Activated CD4-positive, alpha-beta T cell treated with anti-CD3 and anti-CD28 coated beads for 24 hours (primary cell): ENCODE measurements at places on chromosomes 1 and 21.

DNA sequence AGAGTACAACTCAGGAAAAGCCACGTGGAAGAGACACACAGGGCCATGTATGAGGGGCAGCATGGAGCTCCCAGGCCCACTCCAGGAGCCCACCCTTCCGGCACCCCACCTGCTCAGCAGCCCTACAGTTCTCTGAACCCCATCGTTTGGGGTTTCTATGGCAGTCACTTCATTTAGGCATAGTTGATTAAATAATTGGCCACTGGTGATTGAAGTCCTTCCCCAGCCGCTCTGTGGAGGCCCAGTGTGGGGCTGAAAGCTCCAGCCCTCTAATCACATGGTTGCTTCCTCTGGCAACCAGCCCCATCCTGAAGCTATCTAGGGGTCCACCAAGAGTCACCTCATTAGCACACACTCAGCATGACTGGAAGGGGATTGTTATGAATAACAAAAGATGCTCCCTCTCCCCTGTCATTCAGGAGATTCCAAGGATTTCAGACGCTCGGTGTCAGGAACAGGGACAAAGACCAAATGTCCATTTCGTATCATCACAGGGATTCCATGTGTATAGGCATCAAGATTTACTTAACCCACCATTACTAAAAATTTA lies 12.2 kb upstream of the S100A7A start:
- no peak for DNase-seq

DNA sequence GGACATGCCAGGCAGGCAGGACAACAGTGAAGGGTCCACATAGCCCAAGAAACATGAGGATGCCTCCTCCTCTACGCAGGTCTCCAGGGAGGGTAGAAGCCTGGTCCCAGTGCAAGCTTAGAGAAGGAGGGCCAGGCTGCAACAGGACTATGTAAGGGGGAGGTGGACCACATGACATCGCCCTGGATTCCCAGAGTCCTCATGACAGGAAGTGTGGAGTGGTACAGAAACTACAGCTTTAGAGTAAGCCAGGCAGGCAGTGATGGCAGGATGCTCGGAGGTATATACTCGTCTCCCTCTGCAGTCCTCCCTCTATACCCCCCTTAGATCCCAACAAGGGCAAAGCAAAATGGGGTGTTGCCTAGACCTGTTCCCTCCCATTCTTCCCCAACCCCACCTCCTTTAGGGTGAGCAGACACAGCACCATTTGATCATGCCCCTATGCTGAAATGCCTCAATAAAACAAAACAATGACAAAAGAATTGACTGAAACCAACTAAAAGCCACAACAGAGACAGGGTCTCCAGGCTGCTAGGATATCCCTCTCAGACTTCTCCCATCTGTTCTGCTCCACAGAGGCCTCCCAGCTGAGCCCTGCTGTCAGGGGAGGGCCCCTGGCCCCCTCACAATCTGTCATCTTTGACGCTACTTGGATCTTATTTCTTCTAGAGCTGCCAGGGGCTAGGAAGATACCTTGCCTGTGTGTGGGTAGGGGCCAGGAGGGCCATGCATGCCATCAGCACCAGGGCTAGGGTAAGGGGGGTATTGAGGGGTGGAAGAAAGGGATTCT lies 13.1 kb downstream of the FAM78B start:
- no peak for DNase-seq

DNA sequence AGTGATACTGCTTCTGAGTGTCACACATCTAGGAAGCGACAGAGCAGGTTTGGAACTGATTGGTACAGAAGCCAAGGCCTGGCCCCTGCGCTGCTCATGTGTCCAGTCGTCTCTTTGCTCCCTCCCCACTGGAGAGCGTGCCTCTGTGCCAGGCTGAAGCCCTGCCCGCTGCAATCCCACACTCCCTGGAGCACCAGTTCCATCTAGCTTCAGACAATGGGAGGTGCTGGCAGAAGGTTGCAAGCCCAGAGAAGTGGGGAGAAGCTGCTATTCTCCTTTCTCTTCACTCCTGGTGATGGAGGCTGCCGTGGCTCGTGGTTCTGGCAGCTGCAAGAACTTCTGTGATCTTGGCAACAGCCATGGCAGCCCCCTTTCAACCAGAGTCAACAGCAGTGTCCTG lies 250.9 kb downstream of the MATN1 start:
- DNase-seq = no peak

DNA sequence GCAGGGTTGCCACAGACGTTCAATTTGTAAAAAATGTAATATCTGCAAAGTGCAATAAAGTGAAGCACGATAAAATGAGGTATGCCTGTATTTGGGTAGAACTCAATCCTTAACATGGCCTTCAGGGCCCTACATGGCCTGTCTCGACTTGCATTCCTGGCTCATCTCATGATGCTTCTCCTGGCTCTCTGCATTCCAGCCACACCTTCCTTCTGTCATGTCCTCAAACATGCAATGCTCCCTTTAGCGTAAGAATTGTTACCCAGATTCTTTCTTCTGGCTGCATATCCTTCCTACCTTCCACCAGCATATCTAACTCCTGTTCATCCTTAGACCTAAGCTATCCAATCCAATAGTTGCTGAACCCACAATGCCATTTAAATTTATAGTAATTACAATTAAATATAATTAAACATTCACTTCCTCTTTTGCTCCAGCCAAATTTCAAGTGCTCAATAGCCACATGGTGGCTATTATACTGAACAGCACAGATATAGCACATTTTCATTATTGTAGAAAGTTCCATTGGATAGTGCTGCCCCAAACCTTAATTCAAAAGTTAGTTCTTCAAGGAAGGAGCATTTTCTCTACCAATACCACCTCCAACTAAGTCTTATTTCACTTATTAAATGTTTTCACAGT lies 32.6 kb downstream of the FGGY start:
- no peak for DNase-seq

DNA sequence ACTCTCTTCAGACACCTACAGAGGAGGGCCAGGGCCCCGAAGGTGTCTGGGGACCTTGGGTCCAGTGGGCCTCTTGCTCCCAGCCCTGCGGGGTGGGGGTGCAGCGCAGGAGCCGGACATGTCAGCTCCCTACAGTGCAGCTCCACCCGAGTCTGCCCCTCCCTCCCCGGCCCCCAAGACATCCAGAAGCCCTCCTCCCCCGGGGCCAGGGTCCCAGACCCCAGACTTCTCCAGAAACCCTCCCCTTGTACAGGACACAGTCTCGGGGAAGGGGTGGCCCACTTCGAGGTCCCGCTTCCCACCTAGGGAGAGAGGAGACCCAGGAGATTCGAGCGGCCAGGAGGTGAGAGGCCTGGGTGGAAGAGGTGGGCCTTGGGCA lies 3.7 kb downstream of the ADAMTSL4 start:
- DNase-seq = no peak

DNA sequence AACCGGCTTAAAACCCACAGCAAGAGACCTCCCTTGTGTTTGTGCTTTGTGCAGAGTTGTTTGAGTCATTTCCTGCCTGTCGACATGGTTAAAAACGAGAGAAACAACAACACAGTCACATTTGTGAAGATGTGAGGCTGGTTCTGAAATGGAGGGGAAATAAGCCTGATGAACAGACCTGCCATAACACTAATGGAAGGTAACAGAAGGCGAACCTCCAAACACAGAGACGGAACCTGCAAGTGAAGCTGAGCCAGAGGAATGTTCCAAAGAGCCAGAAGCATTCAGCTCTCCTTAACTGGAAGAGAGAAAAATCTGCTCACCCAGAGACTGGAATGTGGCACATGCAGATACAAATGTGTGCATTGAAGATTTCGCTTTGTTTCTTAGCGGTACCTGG lies 53.2 kb upstream of the RAVER2 start:
- no peak for DNase-seq

- DNase-seq = no peak
These were observed 109.6 kb downstream of the SLC45A1 start for GRCh38 chr1:8427493-8427892.

DNA sequence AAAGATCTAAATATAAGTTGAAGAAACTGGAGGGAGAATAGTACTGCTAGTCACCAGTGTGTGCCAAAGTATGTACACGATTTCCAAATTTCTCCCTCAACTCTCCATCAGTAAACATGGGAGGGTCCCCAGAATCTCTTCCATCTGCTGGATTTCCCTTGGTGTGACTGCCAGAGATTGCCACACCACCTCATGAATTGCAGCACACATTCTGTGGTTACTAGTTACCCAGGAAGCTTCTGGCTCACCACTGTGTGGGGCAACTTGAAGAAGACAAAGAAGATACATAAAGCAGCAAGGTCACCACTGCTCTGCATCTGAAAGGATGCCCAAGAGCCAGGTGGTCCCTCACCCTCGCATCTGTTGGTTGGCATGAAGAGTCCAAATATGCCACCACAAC lies 191.7 kb upstream of the ESRRG start:
- no peak for DNase-seq

GRCh38 chr1:155272466-155273342 lies 600 bp downstream of the CLK2 start:
- no peak for DNase-seq

GRCh38 chr1:91827459-91828321 lies 58.3 kb downstream of the TGFBR3 start:
- DNase-seq = no peak

GRCh38 chr21:16587141-16587581 lies 857.4 kb downstream of the USP25 start:
- DNase-seq = no peak

DNA sequence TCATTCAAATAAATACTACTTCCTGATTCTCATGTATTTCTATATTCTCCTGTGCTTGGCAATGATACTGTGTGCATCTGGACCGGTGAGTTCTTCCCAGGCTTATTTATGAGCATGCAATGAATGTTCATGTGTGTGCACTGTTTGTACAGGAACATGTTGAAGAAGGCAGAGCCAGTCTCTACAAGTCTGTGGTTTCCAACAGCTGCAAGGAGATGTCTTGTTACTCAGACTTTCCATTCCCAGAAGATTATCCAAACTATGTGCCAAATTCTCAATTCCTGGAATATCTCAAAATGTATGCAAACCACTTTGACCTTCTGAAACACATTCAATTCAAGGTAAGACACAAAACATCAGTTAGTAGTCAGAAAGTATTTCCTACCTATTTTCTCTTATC lies 19.1 kb downstream of the FMO1 start:
- DNase-seq = no peak

- no peak for DNase-seq
These were observed 10.5 kb downstream of the ADORA1 start for GRCh38 chr1:203138066-203138465.

DNA sequence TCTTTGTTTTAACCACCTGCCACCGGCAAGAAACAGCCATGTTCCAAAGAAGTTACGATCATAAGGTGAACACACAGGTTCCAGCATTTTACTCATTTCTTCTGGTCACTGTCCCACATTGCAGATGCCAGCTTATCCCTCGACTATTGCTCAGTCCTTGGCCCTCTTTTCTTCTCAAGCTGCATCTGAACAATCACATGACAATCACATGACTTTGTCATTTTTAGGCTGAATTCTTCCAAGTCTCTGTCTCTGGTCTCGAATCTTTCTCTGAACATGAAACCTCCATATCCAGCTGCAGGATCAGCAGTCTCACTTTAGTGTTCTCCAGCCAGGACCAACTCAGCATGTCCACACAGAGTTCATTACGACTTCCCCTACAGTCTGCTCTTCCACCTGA lies 53.8 kb downstream of the UTP25 start:
- DNase-seq = no peak

DNA sequence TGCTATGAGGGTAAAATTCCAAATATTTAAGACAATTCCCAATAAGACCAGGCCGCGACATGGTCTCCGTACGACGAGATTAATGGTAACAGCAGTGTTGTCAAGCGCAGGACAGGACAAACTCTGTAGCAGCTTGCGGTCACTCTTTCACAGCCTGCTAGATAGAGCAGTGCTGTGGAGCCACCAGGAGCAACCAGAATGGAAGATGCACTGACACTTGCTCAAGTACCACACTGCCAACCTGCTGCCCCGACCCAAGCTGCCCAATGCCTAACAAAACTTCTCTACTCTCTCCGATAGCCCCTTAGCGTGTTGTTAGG lies 636 bp downstream of the WARS2 start:
- DNase-seq = peak; percentile 2

DNA sequence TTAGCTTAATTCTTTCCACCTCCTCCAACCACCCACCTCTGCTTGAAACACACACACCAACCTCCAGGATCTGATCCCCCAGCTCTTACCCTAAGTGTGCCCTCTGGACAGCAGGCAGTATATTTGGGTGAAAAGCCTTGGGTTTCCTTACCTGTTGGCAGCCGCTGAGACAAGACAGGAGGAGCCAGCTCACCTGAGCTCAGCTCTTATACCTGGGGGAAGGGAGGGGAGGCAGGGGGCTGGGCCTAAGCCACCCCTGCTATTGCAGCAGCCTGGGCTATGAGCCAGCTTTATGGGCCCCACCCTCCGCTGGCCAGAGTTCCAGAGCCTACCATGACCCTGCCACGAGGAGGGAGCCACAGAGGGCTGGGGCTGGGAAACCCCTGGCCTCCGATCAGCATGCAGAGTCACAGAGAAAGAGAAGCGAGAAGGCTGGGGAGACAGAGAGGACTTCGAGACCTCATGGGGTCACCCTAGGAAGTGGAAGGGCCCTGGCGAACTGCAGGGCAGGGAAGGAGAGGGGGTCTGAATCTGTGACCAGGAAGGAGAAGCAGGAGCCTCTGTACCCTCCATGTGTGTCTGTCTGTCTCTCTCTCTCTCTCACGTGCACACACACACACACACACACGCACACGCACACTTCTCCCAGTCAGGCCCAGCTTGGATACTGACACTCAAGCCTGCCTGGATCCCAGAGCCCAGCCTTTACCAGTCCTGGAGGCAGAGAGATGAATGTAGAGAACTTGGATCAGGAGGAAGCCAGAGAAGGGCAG lies at the start of gene S100A14:
S100A14 (minus strand) TSS at position 182 of the 773 bp plus-strand sequence. CDS start 467 bp downstream, outside the sequence.
- no peak for DNase-seq
